ENCODE measurements at places on chromosomes 2 and 18. TPM values are rescaled to one million over a fixed set of nuclear protein-coding genes. Genes with fewer than 3 reads are reported as not detected.

NYAP2 gene
- 0.20 TPM for total RNA-seq

TMEM163 gene
- 0.64 TPM for total RNA-seq

OR6B2 gene
- total RNA-seq = not detected

DNA sequence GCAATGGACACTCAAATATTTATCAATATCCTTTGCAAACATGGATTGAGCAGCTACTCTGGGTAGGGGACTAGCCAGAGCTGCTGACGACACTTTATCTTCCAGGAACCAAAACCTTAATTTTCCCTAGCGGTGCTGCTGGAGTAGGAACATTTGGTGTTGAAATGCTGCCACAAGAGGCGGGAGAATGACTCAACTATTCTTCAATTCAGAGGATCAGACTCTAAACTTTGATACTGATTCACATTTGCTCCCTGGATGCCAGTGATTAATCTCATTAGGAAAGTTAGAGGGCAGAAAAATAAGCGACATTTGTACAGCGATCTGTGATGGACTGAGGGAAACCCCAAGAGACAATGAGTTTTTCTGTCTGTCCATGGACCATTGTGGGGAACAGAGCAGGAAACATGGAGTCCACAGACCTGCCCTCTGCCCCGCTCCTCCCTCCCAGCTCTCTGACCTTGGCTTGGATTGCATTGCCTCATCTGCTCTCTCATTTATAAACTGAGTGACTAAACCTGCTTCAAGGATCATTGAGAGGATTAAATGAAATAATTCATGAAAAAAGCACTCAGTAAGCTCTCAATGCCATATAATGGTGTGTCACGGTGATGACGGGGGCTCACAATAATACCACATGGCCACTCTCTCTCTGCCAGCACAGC is 12.6 kb upstream of the EPB41L3 start:
- no peak for DNase-seq
- no peaks in the 10 kb centered on the region for H3K4me1 ChIP-seq
- no peaks in the 10 kb centered on the region for H3K27me3 ChIP-seq
- H3K27ac ChIP-seq = no peak overlapping the region

DNA sequence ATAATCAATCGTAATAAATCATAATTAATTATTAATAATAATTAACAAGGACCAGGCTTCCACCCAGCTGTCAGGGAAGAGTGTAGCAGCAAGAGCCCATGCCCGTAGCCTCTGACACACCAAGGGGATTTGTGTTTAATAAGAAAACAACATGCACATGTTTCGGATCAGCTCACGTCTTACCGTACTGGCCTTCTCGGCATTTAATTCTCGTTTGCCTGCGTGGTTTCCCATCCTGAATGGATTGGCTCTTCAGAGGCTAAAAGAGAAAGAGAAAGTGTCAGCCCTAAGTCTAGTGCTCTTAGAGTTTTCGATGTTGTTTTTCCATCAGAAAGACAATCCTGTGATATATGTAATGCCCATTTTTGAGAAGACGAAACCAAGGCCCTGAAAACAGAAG is 27.6 kb downstream of the MBP start:
- H3K36me3 ChIP-seq = peaks cover 21% of the 10 kb centered on the region
- peaks cover 95% of the 10 kb centered on the region for H3K4me1 ChIP-seq
- DNase-seq = peak; percentile 35
- peak overlapping the region; percentile 86 for H3K27ac ChIP-seq

DNA sequence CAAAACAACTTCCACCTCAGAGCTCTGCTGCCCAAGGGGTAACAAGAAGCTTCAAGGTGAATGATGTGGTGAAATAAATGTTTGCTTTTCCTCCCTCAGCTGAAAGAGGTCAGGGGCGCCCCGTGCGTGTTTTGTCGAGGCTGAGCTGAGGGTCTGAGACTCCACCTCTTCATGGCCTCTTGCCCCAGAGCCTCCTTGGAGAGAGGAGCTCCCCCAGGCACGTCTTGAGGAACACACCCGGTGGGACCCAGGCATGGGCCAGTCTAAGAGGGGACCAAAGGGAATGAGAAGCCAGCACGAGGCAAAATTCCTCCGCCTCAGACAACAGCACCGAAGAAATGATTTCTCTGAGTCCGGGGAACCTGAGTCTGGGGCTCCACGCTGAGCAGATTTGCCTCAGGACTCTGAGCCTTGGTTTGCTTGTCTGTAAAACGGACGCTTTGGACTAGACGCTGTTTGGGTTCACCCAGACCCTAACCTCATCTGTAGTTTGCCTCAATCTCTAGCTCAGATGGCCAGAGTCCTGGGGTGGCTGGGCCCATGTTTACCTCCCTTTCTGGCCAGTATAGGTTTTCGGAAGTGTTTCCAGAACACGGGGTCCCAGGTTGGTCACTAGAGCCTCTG is 56.4 kb upstream of the ODC1 start:
- H3K4me1 ChIP-seq = no peaks in the 10 kb centered on the region
- no peak for DNase-seq
- H3K36me3 ChIP-seq = no peaks in the 10 kb centered on the region
- no peak overlapping the region for H3K4me3 ChIP-seq

MALT1 gene
- 99.0 TPM for total RNA-seq

DNA sequence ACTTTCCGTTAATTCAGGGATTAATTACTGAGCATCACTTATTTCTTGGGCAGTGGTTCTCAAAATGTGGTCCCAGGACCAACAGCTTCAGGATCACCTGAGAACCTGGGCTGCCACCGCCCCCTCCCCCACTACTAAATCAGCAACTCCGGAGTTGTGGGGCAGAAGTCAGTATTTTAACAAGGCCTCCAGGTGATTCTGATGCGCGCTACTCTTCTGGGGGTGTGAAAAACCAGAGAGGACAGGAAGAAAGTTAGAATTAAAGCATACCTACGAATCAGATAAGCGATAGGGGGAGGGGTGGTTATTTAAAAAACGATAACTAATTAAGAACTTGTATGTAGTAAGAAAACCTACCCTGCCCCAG is 319 bp downstream of the ZSCAN30 start:
- no peaks in the 10 kb centered on the region for H3K27me3 ChIP-seq
- no peak for DNase-seq
- H3K4me3 ChIP-seq = peak overlapping the region; percentile 99

- no peak overlapping the region for H3K4me3 ChIP-seq
- no peaks in the 10 kb centered on the region for H3K27me3 ChIP-seq
- H3K27ac ChIP-seq = no peak overlapping the region
- H3K4me1 ChIP-seq = no peaks in the 10 kb centered on the region
- no peak for DNase-seq
Observed at GRCh38 chr2:132782176-132782783, 112.3 kb upstream of the LYPD1 start.

TUBA4B gene
- total RNA-seq = not detected

DNA sequence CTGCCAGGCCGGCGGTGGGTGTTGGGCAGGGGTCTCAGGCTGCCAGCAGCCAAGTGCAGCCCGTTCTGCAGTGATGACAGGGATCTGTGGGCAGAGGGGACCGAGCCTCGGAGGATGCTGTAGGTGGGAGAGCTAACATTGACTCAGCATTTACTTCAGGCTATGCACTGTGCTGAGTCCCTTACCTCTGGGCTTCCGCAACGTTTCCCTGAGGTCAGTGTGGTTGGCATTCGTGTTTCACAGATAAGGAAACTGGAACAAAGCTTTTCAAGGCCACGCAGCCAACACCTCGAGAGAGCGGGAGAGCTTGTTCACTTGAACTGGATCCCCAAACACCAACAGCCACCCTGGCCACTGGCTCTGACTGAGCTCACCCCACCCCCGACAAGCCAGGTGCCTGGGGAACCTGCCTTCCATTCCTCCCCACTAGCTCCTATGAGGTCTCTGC is 839 bp upstream of the GPR148 start:
- H3K4me1 ChIP-seq = peaks cover 17% of the 10 kb centered on the region
- H3K36me3 ChIP-seq = no peaks in the 10 kb centered on the region
- peak overlapping the region; percentile 82 for H3K27ac ChIP-seq
- no peaks in the 10 kb centered on the region for H3K27me3 ChIP-seq
- H3K4me3 ChIP-seq = peak overlapping the region; percentile 37

- no peak for DNase-seq
- H3K4me3 ChIP-seq = no peak overlapping the region
- no peak overlapping the region for H3K27ac ChIP-seq
- H3K4me1 ChIP-seq = no peaks in the 10 kb centered on the region
Observed at GRCh38 chr2:60515721-60516226, 37.7 kb downstream of the BCL11A start.

DNA sequence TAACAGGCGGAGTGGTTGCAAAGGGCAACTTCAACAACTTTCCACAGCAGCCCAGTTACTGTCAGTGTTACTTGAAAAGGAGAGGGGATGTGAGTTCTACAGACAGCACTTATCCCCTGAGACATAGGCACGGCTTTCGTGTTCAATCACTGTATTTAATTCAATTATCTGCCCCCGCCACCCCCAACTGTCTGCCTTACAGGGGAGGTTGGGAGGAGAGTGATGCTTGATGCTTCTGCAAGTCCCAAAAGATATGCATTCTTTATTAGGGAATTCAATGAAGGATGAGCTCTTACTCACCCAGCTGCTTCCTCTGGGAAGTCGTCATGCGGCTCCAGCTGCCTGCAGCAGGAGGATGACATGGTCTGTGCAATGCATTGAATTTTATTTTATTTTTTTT is 639.9 kb downstream of the DCC start:
- no peaks in the 10 kb centered on the region for H3K27me3 ChIP-seq
- no peak for DNase-seq
- no peaks in the 10 kb centered on the region for H3K36me3 ChIP-seq
- no peaks in the 10 kb centered on the region for H3K4me1 ChIP-seq

GRCh38 chr2:72007402-72007801 is 140.3 kb downstream of the CYP26B1 start:
- no peaks in the 10 kb centered on the region for H3K4me1 ChIP-seq
- no peak for DNase-seq
- H3K27ac ChIP-seq = no peak overlapping the region
- no peaks in the 10 kb centered on the region for H3K36me3 ChIP-seq
- H3K4me3 ChIP-seq = no peak overlapping the region
- H3K27me3 ChIP-seq = no peaks in the 10 kb centered on the region

YWHAQ gene
- total RNA-seq = 160 TPM

DNA sequence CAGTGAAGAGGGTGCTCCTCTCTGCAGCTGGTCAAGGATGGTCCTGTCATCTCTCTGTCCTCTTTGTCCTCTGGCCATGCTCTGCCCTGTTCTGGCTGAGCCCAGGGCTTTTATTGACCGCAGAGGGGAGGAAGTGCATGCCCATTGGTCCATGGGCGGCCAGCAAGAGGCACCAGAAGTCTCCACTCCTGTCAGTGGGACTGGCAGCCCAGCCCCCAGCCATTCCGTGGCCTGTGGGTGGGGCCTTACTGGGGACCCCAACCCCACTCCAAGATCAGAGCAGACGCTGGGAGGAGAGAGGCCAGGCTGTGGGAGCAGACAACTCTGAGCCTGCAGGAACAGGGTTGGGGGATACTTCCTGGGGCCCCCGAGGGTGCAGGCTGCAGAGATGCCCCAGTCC is 156.9 kb downstream of the CTNNA2 start:
- H3K36me3 ChIP-seq = no peaks in the 10 kb centered on the region
- DNase-seq = no peak
- no peak overlapping the region for H3K4me3 ChIP-seq
- no peak overlapping the region for H3K27ac ChIP-seq
- H3K4me1 ChIP-seq = no peaks in the 10 kb centered on the region

CELF4 gene
- total RNA-seq = not detected

MYO1B gene
- not detected for total RNA-seq

DNA sequence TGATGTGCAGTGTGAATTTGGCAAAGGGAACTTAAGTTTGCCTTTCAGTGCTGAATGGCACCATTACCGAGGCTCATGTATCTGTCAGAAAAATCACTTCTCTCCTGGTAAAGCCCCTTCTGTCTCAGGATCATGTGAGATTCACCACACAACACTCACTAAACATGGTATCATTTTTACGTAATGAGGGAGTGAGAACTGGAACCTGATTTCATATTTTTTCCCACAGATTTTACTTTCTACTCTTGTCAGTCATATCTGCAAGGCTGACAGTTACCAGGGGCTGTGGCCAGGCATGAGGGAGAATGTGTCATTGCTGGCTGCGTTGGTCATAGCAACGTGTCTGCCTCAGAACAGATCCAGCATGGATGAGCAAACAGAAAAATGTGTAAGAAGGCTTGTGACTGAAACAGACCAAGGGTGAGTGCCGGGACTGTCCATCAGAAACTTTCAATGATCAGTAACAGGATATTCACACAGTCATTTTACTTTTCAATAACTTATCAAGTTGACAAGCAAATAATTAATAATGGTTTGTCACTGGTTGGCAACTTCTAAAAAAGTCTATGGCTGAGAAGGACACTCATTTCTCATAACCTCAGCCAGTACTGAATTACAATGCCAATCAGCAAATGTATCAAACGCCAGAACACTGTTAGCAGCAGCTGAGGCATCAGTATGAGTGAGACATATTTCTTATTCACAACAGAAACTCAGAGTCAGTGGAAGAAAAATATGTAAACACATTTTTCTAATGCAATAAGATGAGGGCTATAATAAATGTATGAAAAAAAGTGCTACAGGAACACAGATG is 100.5 kb downstream of the CDC42EP3 start:
- no peak overlapping the region for H3K27ac ChIP-seq
- H3K4me1 ChIP-seq = peaks cover 11% of the 10 kb centered on the region
- no peaks in the 10 kb centered on the region for H3K27me3 ChIP-seq
- no peak for DNase-seq

CHRNG gene
- total RNA-seq = not detected

GRCh38 chr2:65554765-65555591 is 122.6 kb upstream of the SPRED2 start:
- no peak for DNase-seq
- H3K4me1 ChIP-seq = no peaks in the 10 kb centered on the region
- no peak overlapping the region for H3K27ac ChIP-seq
- H3K27me3 ChIP-seq = no peaks in the 10 kb centered on the region
- H3K4me3 ChIP-seq = no peak overlapping the region

WNT6 gene
- not detected for total RNA-seq

BOLL gene
- not detected for total RNA-seq

DNA sequence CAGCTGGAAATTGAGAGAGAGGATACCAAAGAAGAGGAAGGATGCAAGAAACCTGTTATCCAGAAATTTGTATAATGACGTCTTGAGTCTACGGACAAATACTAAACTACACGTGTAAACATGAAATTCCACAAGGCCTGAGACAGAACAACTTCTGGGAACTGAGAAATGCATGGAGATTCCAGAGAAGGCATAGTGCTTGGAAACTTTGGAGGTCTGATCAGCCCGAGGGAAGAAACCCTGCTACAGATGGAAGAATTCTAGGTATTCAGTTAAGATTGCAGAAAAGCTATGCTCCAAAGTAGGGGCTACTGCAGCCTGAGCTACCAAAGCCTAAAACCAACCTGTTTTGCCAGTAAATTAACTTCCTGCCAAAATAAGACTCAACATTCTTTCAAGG is 120.4 kb downstream of the PDCL3 start:
- H3K27ac ChIP-seq = no peak overlapping the region
- H3K4me3 ChIP-seq = no peak overlapping the region
- no peaks in the 10 kb centered on the region for H3K4me1 ChIP-seq
- no peaks in the 10 kb centered on the region for H3K36me3 ChIP-seq
- no peaks in the 10 kb centered on the region for H3K27me3 ChIP-seq

- DNase-seq = no peak
- no peaks in the 10 kb centered on the region for H3K36me3 ChIP-seq
- H3K27ac ChIP-seq = no peak overlapping the region
- H3K4me1 ChIP-seq = peaks cover 18% of the 10 kb centered on the region
Observed at GRCh38 chr2:239397931-239398471, 2.8 kb downstream of the HDAC4 start.

GRCh38 chr2:71235930-71236587 is 9.2 kb upstream of the PAIP2B start:
- H3K36me3 ChIP-seq = no peaks in the 10 kb centered on the region
- no peaks in the 10 kb centered on the region for H3K4me1 ChIP-seq
- peaks cover 19% of the 10 kb centered on the region for H3K27me3 ChIP-seq

GRCh38 chr2:236254001-236254400 is 10.2 kb downstream of the ASB18 start:
- H3K4me1 ChIP-seq = no peaks in the 10 kb centered on the region
- DNase-seq = no peak
- H3K27ac ChIP-seq = no peak overlapping the region
- H3K27me3 ChIP-seq = no peaks in the 10 kb centered on the region
- H3K36me3 ChIP-seq = no peaks in the 10 kb centered on the region
- H3K4me3 ChIP-seq = no peak overlapping the region

Measured in CD4-positive, CD25-positive, alpha-beta regulatory T cell (primary cell).